ENCODE measurements at places on chromosomes 12 and 14.

DNA sequence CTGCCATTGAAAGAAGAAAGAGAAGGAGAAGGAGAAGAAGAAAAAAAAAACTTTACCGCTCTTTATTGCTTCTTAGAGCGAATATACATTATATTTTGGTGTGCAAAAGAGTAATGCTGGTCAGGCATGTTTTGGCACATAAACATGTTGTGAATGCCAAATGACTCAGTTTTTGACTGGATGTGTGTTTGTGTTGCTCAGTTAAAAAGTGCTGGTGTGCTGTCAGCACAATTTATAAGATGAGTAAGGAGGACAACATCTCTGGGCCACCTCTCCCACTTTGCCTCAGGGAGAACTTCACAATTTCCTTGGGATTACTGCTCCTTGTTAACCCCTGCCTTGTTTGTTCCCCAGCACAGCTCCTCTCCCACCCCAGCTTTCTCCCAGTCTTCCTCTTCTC lies 584.8 kb downstream of the ETNK1 start:
- no peak for DNase-seq

DNA sequence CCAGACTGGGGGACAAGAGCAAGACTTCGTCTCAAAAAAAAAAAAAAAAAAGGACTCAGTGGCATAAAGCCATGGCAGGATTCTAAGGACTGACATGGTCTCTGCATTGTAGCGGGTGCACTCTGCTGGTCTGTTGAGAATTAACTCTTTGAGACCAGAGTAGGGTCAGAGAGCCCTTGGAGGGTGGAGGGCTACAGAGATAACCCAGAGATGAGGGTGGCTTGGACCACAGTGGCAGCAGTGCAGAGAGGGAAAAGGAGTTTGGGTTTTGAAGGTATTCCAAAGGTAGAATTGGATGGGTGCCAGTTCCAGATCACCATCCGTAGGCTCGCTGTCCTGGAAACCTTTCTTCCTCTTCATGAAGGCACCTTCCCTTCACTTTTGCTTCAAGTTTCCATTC lies 14.3 kb upstream of the DYNC1H1 start:
- DNase-seq = no peak

DNA sequence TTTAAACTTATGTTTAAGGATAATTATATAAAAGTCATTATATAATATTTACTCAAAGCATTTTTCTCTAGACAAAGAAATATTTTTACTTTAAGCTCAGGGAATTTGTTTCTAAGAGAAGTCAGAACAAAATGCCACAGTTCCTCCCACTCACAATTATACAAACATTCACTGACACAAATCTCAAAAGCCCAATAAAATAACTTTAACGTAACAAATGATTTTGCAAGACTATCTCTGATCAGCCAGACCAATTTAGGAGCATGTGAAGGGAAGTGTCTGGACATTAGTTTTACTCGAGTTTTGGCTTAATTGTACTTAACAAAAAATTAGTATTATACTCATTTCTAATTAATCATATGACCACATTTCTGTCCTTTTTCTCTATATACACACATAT lies 41.2 kb downstream of the COCH start:
- DNase-seq = no peak

GRCh38 chr12:34264110-34264509 lies 241.8 kb downstream of the ALG10 start:
- DNase-seq = no peak

GRCh38 chr14:64208981-64209380 lies 85.2 kb downstream of the ESR2 start:
- DNase-seq = no peak

DNA sequence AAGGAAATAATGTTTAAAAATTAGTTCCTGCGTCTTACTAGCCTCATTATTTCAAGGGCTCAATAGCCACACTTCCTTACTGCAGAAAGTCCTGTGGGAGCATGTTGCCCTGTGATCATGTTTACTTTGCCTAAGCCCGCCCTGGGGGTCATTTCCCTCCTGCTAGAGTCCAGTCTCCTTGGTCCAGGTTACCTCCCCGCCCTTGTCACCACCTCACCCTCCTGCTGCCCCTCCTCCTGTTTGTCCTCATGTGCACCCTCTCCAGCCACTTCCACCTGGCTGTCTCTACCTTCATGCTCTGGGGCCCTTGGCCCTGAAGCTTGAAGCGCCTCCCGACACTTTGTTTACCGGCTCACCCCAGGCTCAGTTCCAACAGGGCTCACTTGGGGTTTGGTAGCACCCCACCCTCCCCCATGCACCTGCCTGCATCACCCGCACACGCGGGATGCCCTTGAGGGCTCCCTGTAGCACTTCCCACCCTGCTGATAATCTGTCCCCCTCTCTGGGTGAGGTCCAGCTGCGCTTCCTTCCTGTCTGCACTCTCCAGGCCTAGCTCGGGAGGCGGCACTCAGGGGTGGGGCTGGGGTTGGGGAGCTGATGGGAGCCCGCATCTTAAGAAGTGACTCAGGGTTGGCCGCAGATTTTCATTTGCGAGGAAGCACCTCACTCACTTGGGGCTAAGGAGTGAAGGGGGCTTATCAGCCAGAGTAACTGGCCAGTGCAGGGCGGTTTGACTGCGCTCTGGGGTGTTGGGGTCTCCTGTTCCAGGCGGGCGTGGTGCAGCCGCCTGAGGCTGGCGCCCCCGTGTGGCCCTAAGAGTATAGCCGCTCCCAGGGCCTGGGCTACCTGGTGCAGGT lies 40.1 kb downstream of the SMIM41 start:
- DNase-seq = peak; percentile 36

- DNase-seq = no peak
These were observed 88.5 kb downstream of the PAPLN start for GRCh38 chr14:73325630-73326299.

DNA sequence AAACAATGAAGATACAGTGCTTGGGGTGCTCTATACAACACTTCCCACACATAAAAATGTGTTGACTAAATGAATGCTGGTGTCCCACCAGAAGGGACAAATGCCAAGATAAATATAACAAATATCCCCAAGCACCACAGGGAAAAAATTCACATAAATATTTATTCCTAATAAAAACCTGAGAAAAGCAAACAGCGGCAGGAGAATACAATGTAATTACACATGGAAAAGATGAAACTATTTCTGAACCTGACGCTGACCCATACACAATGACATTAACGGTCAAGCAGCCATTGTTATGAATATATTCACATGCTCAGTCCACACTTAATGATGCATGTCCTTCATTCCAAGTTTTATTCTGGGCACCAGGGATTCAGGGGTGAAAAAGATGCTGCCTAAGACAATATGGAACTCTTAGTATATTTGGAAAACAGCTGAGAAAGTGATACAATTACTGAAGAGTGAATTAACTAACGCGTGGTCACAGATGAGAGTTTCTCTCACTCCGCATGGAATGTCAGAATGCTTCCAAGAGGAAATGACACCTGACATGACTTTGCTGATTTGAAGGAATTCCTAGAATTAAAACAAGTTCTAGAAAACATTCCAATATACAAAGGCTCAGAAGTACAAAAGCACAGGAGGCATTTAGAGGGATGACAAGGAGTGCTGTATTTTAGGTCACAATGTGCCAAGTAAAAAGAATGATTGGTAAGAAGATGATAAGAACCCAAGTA lies 27.9 kb upstream of the PTPRR start:
- DNase-seq = no peak

DNA sequence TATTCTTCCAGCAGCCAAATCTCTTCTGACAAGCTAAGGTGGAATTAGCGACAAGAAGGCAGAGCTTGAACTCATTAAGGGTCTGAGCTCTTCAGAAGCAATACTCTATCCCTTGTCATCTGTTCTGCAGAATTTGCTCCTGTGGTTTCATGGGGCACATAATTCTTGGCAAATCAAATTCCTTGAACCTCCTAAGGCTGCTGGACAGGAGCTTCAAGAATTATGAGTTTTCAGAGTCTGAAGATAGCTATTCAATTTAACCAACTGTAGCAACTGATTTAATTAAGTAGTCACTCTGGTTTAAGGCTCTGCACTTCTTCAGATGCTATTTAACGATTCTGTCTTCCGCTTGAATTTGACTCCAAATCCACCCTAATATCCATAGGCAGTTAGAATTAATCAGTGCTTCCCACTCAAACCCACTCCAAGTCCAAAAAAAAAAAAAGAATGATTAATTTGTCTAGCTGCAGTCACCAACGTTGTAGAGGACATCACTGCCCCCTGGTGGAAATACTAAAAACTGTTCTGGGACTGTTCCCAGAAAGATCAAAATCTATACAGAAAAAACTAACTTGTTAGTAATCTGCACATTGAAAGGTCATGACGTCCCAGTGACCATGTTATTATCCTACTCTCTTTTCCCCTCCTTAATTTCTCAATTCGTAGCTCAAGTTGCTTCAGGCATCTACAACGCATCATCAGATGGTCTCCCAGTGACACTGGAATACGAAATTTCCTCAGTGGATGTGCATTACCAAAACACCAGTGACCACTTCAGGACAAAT lies 169.9 kb downstream of the KIF21A start:
- DNase-seq = no peak

- DNase-seq = no peak
These were observed 2.7 kb downstream of the ITGB7 start for GRCh38 chr12:53204351-53204750.

DNA sequence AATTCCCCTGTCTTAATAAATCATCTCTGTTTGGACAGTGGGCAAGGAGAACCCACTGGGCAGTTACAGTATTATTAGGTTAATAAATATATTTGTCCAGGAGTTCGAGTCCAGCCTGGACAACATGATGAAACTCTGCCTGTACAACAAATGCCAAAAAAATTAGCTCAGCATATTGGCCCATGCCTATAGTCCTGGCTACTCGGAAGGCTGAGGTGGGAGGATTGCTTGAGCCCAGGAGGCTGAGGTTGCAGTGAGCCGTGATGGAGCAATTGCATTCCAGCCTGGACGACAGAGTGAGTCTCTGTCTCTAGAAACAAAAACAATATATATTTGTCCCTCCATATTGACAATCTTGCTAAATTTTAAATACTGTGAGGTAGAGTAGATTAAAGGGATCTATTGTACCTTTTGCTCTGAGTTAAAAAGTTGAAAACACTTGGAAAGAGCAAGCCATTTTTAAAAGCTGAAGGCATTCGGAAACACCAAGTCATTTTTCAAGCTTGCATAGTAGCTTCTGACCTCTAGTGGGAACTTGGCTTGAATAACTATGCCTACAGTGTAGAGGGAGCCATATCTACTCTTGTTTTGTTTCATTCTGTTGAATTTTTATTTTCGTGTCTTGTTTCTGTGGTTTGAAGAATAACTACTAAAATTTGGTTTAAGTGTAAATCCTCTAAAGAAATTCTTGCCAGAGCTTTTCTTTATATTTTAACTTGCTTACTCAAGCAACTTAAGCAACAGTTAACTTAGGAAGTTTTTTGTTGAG lies 14.6 kb upstream of the EEA1 start:
- DNase-seq = no peak

DNA sequence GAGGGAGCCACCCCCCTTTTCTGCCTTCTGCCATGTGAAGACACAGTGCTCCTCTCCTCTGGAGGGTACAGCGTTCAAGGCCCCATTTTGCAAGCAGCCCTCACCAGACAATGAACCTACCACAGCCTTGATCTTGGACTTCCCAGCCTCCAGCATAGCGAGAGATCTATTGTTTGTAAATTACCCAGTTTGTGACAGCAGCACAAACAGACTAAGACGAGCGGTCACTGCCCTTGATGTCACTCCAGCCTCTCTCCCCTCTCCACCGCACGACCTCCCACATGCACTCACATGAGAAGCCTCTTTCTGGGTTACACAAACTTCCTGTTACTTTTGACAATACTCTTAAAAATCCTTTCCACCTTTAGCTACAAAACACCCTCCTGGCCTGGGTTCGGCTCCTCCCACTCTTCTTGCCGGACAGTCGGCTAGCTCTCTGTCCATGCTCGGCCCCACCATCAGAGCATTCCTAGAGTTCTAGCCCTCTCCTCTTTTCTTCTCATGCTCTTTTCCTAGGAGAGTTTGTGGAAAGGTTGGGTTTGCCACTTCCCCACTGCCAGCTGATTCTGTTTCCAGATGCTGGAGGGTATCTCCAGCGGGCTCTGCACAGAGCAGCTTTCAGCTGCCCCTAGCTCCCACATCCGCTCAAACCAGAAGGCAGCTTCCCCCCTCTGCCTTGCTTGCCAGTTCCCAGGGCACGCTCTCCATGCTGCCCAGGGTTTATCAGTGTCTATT lies 124.3 kb downstream of the FOXN3 start:
- DNase-seq = no peak

- DNase-seq = no peak
These were observed 57.6 kb downstream of the SSPN start for GRCh38 chr12:26252946-26253345.

DNA sequence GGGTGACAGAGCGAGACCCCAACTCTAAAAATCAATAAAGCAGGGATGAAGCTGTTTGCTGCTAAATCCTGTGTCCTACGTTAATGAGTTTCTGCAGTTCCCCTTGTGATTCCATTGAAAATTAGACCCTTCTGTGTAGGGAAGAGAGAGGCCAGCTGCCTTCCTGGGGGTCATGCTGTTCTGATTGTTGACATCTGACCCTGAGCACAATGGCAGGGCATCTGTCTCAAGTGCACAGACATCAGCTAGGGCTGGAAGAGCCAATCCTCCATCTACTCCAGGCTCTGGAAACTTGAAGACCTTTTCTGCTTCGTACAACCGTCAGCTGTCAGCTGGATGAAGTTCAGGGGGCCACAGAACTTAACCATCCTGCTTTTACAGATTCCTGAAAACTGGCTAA lies 10.1 kb downstream of the FBXL14 start:
- no peak for DNase-seq

- DNase-seq = no peak
These were observed 69.0 kb downstream of the PRIMA1 start for GRCh38 chr14:93719256-93719655.

DNA sequence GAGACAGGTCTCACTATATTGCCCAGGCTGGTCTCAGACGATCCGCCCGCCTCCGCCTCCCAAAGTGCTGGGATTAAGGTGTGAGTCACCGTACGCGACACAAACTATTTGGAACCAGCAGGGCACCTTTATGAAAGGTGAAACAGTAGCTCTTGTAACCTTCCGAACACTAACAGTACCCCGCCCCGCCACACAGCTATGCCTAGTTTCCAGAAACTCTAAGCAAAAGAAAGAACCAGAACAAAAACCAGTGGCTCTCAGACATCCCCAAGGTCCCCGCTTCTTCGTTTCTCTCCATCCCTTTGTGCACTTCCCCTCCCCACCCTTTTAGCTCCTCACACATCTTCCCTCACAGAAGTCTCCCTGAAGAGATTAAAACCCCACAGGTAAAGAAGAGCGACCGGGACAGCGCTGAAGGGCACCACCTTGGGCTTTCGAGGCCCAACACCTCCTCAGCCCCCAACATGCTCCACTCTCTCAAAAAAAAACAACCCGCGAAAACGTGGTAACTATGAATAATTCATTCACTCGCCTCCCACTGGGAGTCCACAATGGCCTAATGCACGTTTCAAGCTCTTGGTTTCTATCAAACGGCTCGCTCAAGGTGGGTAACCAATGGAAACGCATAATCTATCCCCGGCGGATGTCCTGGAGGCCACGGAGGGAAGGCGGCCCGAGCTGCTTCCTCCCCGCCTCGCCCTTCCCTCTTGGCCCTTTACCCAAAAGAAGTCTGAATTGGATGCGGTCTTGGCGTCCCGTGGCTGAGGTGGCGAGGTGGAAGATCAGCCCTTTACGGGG lies 877 bp downstream of the BAG5 start:
- DNase-seq = no peak
